ENCODE measurements at places on chromosomes 1 and 21.

- DNase-seq: no peak
These were observed 306.9 kb downstream of the LRRC40 start for GRCh38 chr1:69898403-69898947.

GRCh38 chr1:71667216-71667615 is 586.4 kb upstream of the ZRANB2 start:
- no peak for DNase-seq

GRCh38 chr1:67784545-67785186 is 48.6 kb downstream of the GNG12 start:
- no peak for DNase-seq

DNA sequence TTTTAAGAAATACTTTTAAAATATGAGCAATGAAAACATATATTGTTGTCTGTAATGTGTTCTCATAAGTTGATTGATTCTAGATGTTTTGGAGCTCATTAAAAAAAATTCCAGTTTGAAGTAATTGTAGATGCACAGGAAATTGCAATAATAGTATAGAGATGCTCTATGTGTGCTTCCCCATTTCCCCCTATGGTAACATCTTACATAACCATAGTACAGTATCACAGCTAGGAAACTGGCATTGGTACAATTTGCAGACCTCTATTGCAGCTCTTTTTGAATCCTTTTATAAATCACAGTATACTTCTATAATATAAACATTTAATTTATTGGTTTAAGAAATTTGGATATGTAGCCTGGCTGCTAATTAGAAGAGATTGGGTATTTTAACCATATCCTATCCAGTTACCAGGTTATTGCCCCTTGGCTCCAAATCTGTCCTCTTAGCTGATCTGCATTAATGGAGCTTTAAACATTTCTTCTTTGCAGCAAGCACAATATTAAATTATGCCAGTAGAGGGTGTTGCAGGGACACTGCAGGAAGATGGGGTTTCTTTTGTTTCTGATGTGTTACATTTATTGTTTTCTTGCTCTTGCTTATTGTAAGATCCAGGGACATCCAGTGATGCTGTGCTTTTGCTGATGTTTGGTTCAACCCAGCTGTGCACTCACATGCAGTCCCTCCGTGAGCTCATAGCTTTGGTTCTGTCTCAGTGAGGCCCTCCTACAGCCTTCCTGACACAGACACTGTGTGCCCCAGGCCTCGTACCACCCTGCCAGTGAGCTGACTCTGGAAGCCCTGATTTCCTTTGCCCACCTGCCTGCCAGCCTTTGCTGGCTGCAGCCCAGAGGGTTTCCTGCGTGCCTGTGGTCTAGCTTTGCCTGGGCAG is 103.3 kb downstream of the RABGAP1L start:
- peak; percentile 25 for DNase-seq

Data from naive thymus-derived CD4-positive, alpha-beta T cell (primary cell).